ENCODE measurements at places on chromosomes 3 and 15.

GRCh38 chr3:14680115-14680514 lies 5.2 kb downstream of the C3orf20 start:
- no peak for DNase-seq

DNA sequence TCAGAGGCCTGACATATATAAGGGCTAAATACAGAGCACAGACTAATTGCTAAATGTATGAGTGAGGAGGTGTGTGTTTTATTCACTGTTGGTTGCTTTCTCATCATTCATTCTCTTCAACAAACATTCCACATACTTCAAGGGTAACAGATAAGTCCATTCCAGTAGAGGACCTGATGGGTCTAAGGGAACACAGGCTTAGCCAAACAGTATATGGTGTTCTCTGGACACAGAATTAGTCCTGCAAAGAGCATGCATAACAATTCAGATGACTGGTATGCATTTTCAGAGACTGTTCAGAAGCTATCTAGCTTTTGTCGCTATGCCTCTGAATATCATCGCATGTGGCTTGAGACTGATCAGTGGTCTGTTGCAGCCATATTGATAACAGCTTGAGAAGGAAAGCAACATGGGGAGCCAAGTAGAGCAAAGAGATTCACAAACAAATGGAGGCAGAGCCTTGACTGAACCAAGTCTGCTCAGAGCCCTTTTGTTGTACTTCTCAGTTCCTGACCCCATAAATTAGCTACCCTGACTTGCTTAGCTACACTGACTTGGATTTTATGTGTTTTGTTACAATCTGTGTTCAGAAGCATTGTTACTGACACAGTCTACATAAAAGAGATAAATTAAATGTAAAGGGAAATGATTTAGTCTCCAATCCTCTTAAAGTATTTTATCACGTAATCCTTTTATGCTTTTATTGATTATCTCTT lies 1178.7 kb downstream of the ROBO1 start:
- no peak for DNase-seq

GRCh38 chr3:89644716-89645115 lies 537.3 kb downstream of the EPHA3 start:
- DNase-seq, result no peak

DNA sequence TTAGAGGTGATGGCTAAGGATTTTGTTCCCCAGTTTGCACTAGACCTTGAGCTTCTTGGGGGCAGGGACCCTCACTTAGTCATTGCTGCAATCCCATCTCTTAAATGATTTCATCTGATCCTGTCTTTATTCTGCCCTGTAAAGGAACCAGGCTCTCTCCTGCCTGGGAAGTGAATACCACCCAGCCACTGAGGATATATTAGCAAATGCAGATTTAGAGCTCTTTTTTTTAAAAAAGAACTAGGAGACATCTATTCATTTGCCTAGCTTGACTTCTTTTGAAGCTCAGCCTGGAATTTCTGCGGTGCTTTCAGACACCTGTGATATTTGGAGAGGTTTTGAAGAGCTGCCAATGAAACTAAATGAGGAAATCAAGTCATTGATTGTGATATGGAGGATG lies 41.8 kb downstream of the CA12 start:
- DNase-seq, result no peak

- DNase-seq, result no peak
These were observed 101.2 kb upstream of the MEX3B start for GRCh38 chr15:82146990-82147461.

- DNase-seq, result no peak
These were observed 33.9 kb upstream of the CDCP1 start for GRCh38 chr3:45180051-45180450.

GRCh38 chr3:143302638-143303171 lies 183.1 kb downstream of the CHST2 start:
- no peak for DNase-seq

- no peak for DNase-seq
These were observed 216.5 kb upstream of the SEMA6D start for GRCh38 chr15:47500842-47501241.

DNA sequence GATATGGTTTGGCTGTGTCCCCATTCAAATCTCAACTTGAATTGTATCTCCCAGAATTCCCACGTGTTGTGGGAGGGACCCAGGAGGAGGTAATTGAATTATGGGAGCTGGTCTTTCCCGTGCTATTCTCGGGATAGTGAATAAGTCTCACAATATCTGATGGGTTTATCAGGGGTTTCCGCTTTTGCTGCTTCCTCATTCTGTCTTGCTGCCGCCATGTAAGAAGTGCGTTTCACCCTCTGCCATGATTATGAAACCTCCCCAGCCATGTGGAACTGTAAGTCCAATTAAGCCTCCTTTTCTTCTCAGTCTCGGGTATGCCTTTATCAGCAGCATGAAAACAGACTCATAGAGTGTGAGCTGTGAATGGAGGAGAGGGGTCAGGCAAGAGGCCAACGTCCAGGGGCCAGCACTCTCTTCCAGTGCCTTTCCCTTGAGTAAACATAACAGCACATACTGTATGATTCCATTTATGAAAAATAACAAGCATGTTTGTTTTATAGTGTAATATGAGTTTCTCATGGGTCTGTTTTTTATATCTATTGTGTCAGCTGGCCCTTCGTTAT lies 16.3 kb upstream of the LCTL start:
- no peak for DNase-seq

DNA sequence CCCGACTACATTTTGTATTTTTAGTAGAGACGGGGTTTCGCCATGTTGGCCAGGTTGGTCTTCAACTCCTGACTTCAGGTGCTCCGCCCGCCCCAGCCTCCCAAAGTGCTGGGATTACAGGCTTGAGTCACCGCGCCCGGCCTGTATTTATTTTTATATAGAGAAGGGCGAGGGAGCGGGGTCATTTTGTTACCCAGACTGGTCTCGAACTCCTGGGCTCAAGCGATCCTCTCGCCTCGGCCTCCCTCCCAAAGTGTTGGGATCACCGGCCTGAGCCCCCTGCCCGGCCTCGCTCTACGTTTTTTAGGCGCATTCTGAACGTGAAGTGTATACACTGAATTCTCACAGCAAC lies 514 bp upstream of the PPP4R2 start:
- peak; percentile 8 for DNase-seq

DNA sequence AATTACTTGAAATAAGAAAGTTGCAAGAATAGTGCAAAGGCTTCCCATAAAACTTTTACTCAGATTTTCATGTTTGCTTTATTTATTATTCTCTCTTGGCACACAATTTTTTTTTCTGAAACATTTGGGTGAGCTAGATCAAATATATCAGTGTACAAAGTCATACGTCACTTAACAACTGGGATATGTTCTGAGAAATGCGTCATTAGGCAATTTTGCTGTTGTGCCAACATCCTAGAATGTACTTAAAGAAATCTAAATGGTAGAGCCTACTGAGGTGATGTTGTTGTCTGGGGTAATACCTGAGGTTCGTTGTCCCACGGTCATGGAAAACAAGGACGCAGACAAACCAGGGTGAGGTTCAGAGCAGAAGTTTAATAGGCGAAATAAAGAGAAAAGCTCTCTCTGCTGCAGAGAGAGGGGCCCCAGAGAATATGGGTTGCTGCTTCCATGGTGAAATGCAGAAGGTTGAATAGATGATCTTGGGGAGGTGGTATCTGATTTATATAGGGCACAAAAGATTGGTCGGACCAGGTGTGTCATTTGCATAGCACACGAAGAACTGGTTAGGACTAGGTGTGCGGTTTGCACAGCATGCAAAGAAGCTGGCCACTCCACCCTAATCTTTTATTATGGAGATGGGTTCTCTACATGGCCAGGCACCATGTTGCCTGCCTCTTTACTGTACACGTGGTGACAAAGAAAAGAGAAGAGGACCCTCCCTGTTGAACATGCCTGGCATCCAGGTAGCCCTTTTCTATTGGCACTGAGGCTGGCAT lies 8.8 kb upstream of the GRAMD1C start:
- DNase-seq, result no peak

DNA sequence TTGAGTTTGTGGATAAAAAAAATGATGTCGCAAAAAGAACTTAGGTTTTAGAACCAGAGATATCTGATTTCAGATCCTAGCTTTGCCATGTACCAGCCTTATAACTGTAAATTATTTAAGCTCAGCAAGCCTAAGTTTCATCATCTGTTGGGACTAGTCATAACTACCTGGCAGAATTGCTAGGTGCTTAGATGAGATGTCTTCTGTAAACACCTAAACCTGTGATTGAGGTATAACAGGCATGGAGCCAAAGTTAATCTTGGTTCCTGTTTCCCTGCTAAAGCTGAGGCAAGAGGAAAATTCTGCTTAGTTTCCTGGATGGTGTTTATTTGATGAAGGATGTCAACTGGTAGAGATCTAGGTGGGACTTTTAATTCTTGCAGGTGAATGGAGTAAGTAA lies 331.3 kb upstream of the RBMS3 start:
- DNase-seq, result no peak

- DNase-seq, result no peak
These were observed 68.8 kb upstream of the IQSEC1 start for GRCh38 chr3:13141991-13142412.

DNA sequence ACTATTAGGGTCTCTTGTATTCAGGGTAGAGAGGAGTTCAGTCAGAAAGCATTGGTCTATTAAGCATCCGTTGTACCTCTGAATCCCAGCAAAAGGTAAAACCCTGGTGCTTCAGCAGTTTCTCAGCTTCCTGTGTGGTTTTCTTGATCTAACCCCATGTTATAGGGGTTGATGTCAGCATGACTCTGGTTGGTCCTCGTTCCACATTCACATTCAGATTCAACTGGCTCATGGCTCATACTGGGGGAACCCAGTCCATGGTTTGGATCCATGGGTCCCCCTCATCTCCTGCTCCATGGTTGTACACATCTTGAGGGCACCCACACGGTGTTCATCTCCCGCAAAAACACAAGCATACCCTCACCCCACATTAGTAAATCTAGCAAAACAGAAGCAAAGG lies 47.7 kb upstream of the C2CD4B start:
- DNase-seq, result no peak

GRCh38 chr3:134426660-134427181 lies 52.5 kb upstream of the AMOTL2 start:
- no peak for DNase-seq

- no peak for DNase-seq
These were observed 43.4 kb downstream of the SLCO2A1 start for GRCh38 chr3:133986311-133986710.

DNA sequence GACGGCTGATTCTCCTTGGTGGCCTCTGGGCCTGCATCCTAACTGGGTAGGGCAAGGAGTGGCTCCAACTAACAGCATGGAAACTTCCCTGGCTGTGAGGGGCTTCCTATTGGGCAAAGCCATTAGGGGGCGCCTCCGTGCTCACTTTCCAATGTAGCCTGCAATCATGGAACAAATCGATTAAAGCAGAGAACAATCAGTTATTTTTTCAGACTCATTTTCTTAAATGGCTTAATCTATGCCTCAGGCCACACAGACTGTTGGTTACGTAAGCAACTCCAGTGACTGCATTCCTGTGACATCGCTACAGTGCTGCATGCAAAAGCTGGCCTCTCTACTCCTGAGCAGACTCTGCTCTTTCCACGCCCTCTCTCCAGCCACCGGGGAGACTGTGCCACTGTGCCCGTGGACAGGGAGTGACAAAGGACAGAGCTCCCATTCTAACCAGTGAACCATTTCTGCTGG lies 278.9 kb downstream of the KLF13 start:
- no peak for DNase-seq

- no peak for DNase-seq
These were observed 34.5 kb upstream of the CHST2 start for GRCh38 chr3:143084856-143085731.

All from stimulated activated CD4-positive, alpha-beta T cell treated with anti-CD3 and anti-CD28 coated beads, TNF-alpha, amount 100 ng/mL, for 4 hours (primary cell).